ENCODE measurements at places on chromosomes 7 and 10.

DNA sequence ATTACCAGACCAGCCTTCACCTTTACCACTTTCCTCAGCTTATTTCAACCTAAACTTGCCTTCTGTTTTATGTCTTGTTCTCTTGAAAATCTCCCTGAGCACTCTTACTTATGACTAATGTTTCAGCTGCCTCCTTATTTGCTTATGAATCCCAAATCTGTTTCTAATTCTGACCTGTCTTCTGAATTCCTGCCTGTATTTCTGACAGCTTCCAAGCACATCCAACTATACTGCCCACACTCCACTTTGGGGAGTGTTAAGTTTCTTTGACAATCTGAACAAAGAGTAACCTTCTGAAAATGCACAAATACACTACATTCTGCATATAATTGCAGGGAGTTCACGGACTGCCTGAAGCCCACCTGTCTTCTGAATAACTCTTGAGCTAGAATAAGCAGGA, 48.7 kb downstream of the ARMC3 start:
- no peak for DNase-seq

DNA sequence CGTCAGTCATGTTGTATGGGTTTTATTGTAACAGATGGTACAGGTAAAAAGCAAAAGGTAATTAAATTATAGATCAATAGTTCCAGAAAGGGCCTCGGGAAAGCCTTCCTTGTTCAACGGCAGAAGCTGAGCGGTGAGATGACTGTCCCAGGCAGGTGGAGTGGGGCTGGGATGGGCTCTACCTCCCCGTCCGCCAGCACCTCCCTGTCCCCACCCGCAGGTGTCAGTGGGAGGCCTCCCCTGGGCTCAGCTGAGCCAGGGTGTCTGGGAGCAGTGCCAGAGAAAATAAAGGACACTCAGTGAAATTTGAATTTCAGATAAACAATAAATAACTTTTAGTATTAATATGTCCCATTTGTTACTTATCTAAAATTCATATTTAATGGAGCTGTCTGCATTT, 58.9 kb downstream of the CLRN3 start:
- no peak for DNase-seq

- no peak for DNase-seq
These were observed 23.1 kb downstream of the TYW1 start for GRCh38 chr7:67019562-67020390.

GRCh38 chr7:132687016-132687415, 110.7 kb upstream of the PLXNA4 start:
- no peak for DNase-seq

DNA sequence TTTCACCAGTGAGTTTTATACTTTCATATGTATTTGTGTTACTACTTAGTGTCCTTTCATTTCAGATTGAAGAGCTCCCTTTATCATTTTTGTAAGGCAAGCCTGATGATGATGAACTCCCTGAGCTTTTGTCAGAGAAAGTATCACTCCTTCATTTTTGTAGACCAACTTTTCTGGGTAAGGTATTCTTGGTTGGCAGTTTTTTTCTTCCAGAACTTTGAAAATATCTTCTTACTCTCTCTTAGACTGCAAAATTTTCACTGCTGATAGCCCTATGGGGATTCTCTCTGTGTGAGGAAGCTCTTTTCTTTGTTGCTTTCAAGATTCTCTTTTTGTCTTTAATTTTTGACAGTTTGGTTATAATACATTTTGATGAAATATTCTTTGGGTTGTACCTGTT, 35.7 kb downstream of the CCDC7 start:
- DNase-seq: no peak

GRCh38 chr10:59337201-59337652, 25.1 kb downstream of the FAM13C start:
- peak; percentile 7 for DNase-seq

GRCh38 chr10:3867454-3868270, 82.7 kb upstream of the KLF6 start:
- DNase-seq: no peak

DNA sequence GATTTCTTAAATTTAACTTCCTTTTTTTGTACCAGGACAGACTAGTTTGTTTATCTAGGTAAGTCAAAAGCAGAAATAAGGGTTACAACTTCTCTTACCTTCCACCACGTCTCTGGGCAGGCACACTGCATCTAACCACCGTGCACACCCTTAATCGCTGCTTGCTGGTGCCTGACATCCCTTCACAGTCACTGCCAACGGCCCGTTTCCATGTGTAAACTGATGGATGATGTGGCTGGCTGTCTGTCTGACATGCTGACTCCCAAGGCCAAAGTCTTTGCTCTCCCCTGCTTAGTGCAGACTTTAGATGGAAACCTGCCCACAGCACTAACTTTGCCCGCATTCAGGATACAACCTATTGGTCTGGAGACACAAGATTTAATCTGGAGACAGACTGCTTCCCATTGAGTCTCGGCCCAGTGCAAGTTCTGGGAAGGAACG, 1.1 kb downstream of the TMEM273 start:
- DNase-seq: no peak

DNA sequence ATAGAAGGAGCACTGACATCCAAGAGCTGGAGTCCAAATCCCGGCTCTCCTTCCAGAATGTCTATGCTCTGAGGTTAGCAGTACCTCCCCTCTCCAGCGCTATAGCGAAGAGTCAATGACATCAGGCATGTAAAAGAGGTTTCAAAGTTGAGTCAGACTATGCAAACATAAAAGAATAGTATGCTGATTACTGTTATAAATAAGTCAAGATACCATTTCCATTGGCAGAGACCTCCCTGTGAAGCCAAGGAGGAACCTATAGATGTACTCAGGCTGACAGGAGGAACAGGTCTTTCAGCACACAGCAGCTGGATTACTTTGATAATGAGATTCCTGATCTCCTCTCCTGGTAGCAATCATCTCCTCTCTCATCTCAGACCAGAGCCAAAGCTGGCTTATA, 103.9 kb upstream of the EFCAB10 start:
- no peak for DNase-seq

DNA sequence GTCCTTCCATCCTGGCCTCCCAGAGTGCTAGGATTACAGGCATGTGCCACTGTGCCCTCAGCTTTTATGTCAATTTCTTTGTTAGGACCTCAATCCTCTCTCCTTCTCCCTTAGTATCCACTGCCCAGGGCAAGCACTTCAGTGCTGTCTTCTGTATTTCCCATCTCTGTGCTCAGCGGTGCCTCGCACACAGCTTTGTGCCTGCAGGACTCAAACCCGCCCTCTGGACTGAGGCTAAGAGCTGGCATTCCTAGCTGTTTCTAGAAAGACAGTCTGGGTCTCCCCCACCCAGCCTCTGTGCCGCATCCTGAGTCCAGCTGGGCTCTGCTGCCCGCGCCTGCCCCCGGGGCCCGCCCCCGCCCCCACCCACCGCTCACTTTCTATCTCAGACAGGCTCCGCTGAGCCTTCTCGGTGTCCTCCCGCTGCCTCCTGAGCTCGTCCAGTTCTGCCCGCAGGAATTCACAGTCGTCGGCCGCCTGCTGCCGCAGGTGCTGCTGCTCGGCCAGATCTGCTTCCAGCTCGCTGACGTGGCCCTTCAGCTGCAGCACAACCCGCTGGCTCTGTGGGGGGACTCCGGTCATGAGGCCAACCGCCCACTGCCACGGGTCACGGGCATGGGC, 67.3 kb downstream of the SPDYE5 start:
- peak; percentile 26 for DNase-seq

GRCh38 chr10:32150532-32151101, 94.4 kb upstream of the KIF5B start:
- no peak for DNase-seq

- DNase-seq: no peak
These were observed 144.7 kb downstream of the PFKFB3 start for GRCh38 chr10:6347391-6347951.

GRCh38 chr7:120053390-120053961, 219.5 kb upstream of the KCND2 start:
- no peak for DNase-seq

GRCh38 chr10:68082872-68083271, 7.8 kb upstream of the HERC4 start:
- DNase-seq: no peak

GRCh38 chr10:62130948-62131347, 137.7 kb downstream of the RTKN2 start:
- DNase-seq: no peak

- no peak for DNase-seq
These were observed 70.2 kb upstream of the ADAM12 start for GRCh38 chr10:126458466-126458865.

DNA sequence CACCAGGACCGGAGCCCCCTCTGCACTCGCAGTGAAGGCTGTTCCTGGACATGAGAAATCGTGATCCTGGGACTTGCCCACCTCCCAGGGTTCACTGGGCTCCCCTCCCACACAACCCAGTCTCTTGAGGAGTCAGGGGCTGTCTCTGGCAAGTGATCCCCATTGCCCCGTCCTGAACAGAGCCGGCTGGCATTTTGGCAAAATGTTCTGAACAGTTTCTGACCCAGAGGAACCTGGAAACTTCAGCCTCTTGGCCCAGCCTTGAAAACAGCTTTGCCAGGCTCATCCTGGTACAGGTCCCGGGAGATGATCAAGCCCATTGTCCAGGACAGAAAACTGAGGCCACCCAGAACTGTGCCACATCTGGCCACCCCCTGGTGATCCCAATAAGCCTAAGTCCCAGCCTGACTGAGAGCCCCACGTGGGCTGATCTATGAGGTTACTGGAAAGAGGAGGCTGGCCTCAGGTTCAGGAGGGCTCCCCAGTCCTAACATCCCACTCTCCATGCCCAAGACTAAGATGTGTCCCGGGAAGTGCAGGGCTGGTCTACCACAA, 115.7 kb downstream of the OAT start:
- DNase-seq: no peak

GRCh38 chr10:5581670-5582566, 57.2 kb downstream of the CALML3 start:
- DNase-seq: no peak

DNA sequence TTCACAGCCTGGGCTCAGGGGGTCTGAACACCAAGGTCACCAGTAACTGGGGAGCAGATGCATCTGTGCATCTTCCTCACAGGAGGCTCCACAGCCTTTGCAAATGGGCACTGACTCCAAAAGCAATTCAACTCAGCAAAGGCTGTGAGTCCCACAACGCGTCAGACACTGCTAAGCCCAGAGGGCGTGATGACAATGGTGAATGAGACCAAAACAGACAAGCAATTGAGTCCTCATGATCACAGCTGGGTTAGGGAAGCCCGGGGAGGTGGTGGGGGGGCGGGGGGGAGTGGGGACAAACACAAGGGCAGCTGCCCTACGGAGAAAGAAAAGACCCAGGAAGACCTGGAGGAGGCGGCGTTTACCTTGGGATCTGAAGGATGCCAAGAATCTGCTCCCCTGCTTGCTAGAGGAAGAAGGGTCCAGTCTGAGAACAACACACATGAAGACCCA, 61.6 kb upstream of the RNF32 start:
- DNase-seq: no peak

- DNase-seq: no peak
These were observed 81.7 kb upstream of the EFCAB10 start for GRCh38 chr7:105662998-105663397.

- DNase-seq: no peak
These were observed 64.4 kb downstream of the LYZL1 start for GRCh38 chr10:29353305-29353704.

- DNase-seq: peak; percentile 3
These were observed 41.8 kb downstream of the ASZ1 start for GRCh38 chr7:117385363-117386109.

DNA sequence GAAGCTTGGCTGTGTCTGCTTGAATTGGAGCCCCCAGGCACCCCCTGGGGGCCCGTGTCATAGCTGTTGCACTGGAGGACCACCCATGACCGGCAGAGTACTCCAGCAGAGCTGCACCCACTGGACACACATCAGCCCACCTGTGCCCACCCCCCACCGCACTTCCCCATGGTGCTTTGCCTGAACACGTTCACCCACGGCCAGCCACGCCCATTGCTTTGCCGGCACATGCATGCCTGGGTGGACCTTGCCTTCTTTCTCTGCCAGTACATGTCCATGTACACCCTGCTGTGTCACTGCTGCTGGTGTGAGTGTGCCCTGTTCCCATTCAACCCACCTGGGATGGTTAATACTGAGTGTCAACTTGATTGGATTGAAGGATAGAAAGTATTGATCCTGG, 88.7 kb downstream of the SAMD9 start:
- no peak for DNase-seq

GRCh38 chr7:146054909-146055308, 61.7 kb upstream of the CNTNAP2 start:
- DNase-seq: no peak

GRCh38 chr7:86939197-86939814, 120.1 kb downstream of the ELAPOR2 start:
- DNase-seq: peak; percentile 19

GRCh38 chr7:102306916-102307677, 20.4 kb downstream of the SH2B2 start:
- DNase-seq: peak; percentile 63

DNA sequence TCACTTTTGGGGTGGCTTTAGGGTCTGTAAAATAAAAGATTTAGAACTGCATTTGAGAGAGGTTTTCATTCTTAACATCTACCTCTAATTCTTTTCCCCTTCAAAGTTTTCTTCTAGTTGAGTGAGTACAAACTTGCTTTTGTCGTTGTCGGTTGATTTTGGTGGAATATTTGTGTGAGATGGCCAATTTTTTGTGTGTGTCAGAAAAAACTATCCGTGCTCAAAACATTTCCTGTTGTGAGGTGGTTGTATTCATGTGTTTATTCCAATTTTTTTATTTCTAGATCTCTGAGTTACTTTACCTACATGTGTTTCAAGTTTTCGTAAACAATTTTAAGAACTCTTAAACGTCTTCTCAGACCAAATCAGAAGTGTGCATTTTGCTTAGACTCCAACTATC, 1.6 kb downstream of the AHR start:
- peak; percentile 46 for DNase-seq

DNA sequence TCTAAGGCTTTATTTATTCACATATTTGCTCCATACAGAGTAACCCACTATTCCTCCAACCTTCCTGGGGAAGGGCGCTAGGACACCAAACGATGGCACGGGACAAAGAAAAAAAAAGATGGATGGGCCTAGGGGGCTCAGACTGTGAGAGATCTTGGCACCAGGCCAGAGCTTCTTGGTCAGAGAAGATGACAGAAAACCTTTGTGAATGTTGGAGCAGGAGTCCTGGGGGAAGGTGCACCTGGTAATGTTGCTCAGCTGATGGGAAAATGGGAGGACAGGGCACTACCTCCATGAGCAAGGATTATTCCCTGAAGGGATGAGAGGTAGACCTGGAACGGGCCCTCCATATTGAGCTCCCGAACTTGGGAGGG, 1.4 kb upstream of the SH3PXD2A start:
- no peak for DNase-seq

Data from right kidney (tissue), 9 donors.